ENCODE measurements at places on chromosomes 7 and 10.
A peak's percentile ranks its signal among the peaks of the same experiment; 100 is the strongest.

DNA sequence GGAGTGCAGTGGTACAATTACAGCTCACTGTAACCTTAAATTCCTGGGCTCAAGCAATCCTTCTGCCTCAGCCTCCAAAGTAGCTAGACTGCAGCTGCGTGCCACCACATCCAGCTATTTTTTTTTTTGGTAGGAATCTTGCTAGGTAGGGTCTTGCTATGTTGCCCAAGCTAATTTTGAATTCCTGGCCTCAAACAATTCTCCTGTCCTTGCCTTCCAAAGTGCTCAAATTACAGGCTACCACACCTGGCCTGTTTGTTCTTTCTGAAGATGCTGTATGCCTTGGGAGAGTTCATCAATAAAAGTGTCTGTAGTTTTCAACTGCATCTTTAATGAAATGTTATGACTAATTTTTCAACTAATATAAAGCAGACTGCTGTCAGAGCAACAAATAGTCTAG, 452 bp downstream of the SAMD9 start:
- no peak for DNase-seq

DNA sequence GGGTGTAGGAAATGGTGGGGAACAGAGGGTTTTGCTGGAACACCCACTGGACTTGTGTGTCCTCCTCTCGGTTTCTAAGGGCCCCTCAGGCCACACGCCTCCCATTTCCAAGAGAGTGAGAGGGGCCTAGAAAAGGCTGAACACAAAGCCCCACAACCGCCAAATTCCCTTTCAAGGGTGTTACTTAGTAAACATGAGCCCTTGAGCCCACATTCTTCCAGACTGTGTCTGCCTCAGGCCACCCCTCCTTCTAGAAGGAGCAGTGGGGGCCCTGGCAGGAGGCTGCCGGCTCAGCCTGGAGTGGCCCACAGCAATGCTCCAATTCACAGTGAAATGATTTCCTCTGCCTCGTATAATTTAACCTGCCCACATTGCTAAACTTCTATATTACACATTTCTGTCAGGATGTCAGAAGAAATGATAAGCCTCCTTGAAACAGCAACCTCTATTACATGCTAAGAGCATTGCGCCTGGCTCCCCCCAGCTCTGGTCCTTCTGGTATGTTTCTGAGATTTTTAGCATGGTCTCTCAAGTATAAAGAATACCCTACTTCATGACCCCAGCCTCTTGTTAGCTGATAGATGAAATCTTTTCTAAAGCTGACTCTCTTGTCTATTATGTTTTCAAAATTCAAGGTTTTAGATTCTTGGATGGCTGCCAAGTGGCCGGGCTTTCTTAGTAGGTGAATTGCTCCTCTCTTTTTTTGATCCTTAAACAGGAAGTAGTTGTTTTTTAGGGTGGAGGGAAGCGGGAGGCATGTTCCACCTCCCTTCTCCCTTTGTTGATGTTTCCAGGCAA, 673.9 kb upstream of the GALNT17 start:
- DNase-seq = no peak

DNA sequence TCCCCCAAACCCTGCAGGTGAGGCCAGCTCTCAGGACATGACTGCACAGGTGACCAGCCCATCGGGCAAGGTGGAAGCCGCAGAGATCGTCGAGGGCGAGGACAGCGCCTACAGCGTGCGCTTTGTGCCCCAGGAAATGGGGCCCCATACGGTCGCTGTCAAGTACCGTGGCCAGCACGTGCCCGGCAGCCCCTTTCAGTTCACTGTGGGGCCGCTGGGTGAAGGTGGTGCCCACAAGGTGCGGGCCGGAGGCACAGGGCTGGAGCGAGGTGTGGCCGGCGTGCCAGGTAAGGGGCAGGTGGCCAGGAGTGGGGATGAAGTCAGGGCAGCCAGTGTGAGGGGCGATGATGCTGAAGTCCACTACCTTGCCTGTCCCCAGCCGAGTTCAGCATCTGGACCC, 8.3 kb upstream of the ATP6V1F start:
- DNase-seq = no peak

DNA sequence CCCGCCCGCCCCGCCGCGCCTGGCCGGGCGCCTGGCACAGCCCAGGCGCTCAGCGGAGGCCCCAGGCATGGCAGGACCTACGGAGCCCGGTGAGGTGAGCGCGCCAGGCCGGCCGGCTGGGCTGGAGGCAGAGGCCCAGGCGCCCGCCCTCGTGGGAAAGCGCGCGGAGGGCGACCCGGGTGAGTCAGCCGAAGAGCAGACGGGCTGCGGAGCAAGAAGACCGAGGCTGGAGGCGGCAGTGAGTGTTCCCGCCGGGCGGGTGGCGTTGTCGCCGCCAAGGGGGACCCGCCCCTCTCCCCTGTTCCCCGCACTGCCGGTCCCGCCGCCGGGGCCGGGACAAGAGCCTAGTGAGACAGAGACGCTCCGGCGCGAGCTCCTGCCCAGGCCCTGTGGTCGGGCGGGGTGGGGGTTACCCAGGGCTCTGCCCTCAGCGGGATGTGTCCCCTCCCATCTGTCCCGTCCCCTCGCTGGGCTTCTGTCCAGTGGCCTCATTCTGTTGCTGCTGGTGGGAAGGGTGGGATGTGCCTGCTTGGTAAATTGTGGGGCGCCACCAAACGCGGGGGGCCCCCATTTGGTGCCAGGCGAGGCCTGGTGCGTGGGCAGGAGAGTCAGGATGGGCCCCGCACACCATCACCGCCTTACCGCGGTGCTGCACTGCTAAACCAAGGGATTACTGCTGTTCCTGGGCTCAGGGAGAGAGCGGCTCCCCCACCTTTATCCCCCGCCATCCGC, 17.0 kb upstream of the NODAL start:
- peak; percentile 39 for DNase-seq

GRCh38 chr10:30184397-30185033, 125.1 kb upstream of the JCAD start:
- DNase-seq = no peak

GRCh38 chr7:70043015-70043538, 444.8 kb downstream of the AUTS2 start:
- DNase-seq = no peak

DNA sequence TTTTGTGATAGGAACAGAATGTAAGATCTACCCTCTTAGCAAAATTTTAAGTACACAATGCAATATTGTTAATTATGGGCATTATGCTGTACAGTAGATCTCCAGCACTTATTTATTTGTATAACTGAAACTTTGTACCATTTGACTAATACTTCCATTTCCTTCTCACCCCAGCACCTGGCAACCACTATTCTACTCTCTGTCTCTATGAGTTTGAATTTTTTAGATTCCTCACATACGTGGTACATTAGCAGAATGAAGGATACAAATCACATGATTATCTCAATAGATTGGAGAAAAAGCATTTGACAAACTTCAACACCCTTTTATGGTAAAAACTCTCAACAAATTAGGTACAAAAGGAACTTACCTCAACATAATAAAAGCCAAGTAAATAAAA, 90.3 kb upstream of the DLX6 start:
- no peak for DNase-seq

DNA sequence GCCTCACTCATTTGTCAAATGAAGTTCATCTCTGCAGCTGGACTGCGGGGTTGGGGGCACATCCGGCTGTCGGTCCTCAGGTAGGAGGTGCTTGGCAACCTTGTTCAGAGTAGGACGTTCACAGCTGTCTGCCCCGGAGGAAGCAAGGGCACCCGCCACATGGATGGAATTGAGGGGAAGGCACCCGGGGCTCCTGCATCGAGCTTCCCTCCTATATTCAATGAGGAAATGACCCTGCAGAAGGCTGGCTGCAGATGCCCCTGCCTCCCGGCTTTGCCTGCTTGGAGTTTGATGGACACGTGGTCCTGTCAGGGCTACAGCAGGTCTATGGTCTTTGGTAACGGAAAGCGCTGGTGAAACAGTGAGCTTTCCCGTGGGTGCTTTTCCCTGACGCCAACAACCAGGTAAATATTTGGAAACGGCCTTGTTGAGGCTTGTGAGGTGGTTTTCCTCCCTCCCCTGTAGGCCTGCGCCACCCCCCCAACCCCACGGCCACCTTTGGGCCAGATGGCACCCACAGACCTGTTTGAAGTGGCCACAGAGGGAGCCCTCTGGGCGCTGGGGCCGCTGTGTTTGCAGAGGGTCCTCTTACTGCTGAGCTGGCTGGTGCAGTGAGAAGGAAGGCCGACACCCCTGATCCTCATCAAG, 32.9 kb downstream of the HTRA1 start:
- no peak for DNase-seq

GRCh38 chr7:84207025-84207424, 12.4 kb upstream of the SEMA3A start:
- DNase-seq = no peak

DNA sequence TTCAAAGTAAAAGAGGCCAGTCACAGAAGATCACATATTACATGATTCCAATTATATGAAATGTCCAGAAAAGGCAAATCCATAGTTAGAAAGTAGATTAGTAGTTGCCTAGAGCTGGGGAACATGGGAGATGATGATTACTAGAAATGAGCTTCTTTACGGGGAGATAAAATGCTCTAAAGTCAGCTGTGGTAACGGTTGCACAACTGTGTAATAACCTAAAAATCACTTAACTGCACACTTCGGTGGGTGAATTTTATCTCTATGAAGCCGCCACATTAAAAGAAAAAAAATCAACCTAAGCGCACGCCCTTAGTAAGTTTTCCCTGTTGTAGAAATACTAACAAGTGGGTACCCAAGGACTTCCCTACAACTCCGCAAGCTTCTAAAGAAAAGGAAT, 15.9 kb downstream of the XRCC2 start:
- DNase-seq = no peak

DNA sequence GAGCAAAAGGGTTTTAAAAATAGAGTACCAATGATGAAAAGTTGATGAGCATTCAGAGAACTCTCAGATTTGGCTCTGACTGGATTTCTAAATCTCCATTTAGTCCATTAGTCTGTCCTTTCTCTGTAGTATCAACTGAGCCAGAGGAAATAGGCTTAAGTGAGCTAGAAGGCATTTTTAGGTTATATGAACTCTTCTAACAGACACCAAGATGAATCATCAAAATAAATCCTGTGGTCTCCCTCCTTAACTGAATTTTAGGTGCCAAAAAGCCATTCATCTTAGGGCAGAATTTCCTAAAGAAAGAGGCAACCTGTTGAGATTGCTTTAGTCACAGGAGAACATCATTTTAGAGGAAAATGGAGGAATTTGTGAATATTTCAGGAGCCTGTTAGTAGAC, 305.1 kb downstream of the AUTS2 start:
- no peak for DNase-seq
